ENCODE measurements at places on chromosomes 1 and 21.

DNA sequence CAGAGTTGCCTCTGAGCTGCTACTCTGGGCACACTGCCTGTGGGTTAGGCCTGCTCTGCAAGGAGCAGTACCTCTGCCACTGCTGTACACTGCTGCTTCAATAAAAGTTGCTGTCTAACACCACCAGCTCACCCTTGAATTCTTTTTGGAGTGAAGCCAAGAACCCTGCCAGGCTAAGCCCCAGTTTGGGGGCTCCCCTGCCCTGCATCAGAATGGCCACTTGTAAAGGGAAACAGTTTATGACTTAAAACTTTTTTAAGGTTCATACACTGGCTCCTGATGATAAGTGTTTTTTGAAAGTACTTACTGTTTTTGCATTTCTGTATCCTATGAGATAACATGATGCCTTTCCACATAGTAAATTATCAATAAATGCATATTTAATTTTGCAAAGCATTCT, 310.0 kb downstream of the LMO4 start:
- no peak for DNase-seq

GRCh38 chr1:209569455-209570207, 13.9 kb upstream of the CAMK1G start:
- DNase-seq: peak; percentile 75

DNA sequence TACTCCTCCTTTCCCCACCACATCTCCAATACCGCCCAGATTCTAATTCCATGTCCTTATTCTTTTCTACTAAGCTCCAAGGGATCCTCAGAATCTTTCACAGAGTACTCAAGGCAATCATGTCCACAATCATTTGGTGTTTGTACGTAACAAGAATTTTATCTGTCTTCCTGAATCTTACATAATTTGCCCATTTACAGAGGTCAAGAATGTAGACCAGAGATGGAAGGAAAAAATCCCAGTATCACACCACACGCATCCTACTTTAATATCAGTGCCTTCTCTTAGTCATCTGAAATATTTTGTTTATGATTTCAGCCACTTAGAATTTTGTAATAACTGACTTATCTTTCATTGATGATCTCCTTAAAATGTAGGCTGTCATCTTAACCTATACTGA, 366.0 kb upstream of the LRRC7 start:
- DNase-seq: no peak

DNA sequence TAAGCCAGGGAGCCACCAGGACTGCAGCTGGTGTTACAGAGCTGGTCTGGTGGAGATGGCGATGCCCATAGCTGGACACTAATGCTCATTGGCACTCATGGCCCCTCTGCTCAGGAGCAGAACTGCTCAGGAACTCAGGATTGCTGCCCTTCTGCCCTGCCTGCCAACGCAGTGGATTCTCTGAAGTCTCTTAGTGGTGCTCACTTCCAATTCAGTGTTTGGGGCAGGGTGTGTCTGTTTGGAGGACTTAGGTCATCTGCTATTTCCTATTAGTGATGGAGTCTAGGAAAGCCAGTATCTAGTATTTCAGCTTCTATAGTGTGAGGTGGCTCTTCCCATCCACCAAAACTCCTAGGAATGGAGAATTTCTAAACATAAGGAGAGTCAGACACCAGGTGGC, 29.1 kb downstream of the S100A10 start:
- no peak for DNase-seq

- DNase-seq: no peak
Observed at GRCh38 chr1:188499690-188500089, 1670.9 kb downstream of the PLA2G4A start.

GRCh38 chr1:174556392-174556791, 108.6 kb downstream of the GPR52 start:
- DNase-seq: no peak
